ENCODE measurements at places on chromosomes 7 and 10.

DNA sequence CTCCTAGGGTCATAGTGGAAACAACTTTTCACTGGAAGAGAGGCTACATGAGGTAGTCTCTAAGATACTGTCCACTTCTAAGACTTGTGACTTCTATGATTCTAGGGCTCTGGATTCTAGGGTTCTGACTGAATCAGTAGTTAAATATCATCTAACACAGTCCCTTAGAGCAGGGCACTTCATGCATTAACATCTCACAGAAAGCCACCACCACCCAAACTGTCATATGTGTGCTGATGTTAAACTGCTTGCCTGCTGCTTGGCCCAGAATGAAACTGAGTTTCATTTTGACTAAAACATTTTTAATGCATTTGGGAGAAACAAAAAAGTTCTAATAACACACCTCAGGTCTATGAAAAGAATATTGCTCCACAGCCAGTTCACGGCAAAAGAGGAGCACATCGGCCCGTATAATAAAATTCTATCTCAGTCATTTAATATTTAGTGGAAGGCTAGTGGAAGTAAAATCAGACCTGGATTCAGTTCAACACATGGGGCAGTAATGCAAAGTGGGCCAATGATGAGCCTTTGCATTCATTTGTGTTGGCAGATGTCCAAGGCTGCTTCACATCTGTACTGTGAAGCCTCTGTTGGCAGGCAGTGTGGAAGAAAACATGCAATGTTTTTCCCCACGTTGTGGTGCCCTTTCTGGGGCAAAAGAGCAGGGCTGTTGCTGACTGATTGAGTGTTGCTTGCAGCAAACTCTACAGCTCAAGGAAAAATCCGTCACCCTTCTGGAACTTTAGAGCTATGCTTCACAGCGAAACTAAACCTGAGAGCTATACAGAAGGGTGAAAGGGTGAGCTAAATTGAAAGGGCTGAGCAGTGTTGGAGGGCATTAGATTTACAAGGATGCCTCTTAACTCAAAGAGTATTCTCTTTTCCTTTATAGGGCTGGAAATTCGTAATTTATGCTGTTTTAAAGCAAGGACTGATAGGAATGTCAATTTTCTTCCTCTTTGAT is 33.5 kb upstream of the AUTS2 start:
- peak; percentile 70 for DNase-seq

DNA sequence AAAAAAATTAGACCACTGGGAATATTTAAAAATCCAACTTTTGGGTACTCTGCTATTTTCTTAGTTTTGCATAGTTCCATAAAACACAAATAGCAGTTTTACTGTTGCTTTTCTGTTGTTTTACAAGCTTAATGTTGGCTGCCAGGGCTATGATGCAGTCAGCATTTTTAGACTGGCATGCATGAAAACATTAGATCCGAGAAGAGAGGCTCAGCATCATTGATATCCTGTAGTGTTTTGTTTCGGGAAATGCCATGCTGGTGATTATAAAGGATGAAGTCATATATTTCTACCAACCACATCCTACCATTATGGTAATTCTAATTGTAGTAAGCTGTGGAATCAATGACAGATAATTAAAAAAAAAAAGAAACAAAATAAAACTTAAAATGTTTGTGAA is 104.6 kb downstream of the MBL2 start:
- no peak for DNase-seq

DNA sequence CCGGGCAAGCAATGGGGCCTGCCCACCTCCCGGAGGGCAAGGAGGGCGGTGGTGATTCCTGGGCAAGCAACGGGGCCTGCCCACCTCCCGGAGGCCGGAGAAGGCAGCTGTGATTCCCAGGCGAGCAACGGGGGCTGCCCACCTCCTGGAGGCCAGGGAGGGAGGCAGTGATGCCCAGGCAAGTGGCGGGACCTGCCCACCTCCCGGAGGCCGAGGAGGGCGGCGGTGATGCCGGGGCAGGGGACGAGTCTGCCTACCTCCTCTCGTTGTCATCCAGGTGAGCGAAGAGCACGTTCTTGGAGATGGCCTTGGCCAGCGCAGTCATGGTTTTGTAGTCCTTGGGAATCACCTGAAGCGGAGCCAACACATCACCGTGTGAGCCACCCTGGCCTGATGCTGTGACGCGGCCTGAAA is 49.5 kb upstream of the DNAAF5 start:
- DNase-seq: no peak

DNA sequence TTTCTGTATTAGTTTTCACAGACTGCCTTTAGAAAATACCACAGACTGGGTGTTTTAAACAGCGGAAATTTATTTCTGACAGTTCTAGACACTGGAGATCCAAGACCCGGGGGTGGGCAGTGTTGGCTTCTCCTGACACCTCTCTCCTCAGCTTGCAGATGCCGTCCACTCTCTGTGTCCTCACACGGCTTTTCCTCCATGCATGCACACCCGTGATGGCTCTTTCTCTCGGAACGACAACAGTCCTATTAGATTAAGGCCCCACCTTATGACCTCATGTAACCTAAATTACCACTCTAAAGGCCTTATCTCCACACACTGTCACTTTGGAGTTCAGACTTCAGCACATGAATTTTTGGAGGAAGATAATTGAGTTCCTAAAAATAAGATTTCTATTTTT is 142.9 kb upstream of the VWC2 start:
- no peak for DNase-seq

DNA sequence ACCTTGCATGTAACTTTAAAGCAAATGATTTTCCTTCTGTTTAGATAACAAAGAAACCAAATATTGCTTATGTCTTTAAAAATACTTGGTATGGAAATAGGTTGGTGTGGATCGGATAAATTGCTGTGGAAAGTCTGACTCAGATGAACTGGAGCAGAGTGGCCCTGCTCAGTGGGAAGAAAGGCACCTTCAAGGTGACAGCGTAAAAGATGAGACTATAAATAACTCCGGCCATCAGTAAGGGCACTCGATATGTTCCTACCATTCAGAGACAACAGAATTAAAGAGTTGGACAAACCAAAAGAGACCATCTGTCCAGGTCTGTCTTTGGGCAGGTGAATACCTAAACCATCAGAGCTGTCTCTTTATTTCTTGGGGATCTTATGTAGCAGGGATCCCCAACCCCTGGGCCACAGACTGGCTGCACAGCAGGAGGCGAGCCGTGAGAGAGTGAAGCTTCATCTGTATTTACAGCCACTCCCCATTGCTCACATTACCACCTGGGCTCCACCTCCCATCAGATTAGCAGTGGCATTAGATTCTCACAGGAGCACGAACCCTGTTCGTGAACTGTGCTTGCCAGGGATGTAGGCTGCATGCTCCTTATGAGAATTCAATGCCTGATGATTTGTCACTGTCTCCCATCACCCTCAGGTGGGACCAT is 357.1 kb downstream of the PRPF18 start:
- DNase-seq: no peak
